ENCODE measurements at places on chromosomes 5 and 9.

DNA sequence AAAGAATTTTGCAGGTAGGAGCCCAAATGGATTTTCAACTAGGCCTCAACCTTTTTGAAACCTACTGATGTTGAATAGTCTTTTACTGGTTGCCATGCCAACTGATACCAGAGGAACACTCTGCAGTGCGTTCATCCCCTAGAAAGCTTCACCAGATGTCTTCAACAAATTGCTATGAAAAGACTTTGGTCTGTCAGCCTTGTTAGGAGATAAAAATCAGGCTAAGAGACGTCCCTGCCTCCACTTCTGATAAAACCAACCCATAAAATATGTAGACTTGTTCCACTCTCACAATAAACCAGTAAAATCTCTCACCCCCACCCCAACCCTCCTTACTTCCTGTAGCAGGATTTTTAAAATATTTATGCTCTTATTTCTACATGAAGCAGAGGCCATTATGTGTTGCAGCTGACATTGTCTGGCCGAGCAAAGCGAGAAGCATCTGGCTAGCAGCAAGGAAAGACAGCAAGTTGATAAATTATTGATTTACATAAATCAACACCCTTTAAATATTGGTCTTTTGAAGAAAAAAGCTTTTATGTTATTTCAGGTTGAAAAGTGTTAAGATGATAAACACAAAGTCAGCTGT is 428.7 kb downstream of the ISL1 start:
- DNase-seq, result no peak

GRCh38 chr5:57055731-57056130 is 103.8 kb upstream of the MIER3 start:
- no peak for DNase-seq

DNA sequence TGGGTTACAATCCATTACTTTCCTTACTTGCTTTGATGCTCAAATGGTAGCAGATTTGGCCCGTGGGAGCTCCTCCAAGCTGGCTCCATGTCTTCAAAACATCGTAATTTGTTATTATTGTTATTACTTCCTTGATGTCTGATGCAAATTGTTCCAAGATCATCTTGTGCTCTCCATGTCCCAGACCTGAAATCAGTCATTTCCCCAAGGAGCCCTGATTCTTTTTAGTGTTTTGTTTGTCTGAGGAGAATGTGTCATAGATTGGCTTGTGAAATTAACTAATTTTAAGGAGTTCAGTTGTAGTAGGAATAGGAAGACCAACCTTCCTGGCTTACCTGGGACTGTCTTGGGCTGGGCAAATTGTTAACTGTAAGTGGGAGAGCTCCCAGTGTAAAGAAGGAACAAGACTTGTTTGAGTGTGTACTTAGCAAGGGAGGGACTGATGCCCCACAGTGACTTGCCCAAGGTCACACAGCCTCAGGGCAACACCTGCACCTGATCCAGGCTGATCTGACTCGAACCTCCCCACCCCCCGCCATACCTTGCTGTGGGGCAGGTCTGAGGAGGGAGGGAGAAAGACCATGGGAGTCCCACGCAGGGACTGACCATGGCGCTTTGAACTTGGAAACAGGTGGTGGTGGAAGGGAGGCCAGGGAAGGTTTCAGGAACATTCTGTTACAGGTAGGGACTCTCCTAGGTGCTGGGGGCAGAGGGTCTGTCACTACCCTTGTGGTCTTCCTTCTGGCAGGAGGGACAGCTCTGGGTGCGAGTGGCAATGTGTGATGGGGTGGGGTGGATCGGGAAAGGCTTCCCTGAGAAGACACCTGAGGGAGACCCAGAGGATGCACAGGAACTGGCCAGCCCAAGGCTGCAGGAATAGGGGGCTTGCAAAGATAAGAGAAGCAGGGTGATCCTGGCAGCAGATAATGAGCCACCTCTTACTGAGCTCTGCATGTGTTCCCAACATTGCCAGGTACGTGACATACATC is 2.7 kb upstream of the BICD2 start:
- no peak for DNase-seq

DNA sequence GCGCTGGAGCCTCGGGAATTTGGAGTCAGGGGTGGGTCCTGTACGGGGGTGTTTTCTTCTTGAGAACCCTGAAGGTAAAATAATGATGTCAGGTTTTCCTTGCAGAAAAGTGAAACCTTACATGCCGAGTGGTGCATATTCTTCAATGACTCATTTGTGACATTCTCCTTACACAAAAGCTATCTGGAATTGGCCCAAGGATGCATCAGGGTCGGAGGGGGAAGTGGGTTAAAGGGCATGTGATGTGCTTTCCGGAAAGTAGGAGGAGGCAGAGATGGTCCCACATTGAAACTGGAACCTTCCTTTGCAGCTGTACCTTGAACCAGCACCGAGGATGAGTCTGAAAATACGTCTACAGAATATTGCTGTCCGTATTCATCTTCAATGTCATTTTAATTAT is 411.2 kb upstream of the IRX4 start:
- no peak for DNase-seq

DNA sequence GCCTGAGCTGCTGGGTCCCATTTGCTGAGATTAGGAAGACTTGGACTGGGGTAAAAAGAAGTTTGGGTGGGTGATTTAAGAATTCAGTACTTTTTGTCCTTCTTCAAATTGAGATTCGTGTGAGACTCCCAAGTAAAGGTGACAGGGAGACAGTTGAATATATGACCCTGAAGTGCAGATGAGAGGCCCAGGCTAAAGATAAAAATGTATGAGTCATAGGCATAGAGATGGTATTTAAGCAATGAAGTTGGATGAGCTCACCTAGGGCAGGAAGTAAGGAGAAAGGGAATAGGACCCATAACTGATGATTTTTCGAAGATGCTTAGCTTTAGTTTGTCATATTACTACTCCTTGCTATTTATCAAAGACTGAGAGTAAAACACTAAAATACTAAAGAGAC is 255.9 kb upstream of the ADRA1B start:
- DNase-seq, result no peak

DNA sequence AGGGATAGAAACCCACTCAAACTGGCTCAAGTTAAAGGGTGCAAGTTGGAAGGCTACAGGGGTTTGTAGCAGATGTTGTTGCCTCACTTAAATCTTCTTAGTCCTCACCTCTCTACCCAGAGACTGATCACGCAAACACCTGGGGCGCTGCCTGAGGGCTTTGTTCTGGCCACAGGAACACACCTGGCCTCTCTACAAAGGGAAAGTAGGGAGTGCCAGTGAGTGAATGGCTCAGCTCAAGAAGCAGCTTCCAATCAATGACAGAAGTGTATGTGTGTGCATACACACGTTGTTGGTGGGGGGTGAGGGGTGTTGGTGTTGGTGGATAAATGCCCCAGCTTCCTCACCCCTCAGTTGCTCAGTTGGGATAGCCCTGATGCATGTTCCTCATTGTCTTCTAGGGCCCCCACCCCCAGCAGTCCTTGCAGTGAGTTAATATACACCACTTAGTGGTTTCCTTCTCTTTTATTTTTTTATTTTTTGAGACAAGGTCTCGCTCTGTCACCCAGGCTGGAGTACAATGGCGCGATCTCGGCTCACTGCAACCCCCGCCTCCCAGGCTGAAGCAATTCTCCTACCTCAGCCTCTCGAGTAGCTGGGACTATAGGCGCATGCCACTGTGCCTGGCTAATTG is 30.6 kb upstream of the CTNNA1 start:
- DNase-seq, result no peak

- no peak for DNase-seq
These were observed 4.3 kb downstream of the FAM163B start for GRCh38 chr9:133604856-133605255.

DNA sequence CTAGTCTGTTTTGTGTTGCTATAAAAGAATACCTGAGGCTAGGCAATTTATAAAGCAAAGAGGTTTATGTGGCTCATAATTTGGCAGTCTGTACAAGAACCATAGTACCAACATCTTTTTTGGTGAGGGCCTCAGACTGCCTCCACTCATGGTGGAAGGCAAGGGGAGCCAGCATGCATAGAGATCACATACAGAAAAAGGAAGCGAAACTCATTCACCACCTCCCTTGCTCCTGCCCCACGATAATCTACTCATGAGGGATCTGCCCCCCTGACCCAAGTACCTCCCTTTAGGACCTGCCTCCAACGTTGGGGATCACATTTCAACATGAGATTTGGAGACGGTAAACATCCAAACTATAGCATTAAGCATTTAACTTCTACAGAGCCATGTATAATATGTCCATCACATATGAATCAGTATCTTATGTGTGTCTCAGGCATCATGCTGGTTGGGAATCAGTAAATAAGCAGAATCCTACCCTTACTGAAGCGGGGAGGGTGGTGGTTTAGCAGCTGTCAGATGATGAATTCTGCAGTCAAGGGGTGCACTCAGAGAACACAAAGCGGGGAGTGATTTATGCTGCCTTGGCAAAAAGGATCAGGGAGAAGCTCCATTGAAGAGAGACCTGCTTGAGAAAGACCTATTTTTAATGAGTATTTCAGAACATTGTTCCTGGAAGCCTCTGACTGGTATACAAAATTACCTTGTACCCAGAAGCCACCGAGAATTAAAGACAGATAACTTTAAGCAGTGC is 34.8 kb downstream of the HMGXB3 start:
- no peak for DNase-seq

- no peak for DNase-seq
These were observed 1012.5 kb upstream of the SEMA6A start for GRCh38 chr5:117587111-117587510.

DNA sequence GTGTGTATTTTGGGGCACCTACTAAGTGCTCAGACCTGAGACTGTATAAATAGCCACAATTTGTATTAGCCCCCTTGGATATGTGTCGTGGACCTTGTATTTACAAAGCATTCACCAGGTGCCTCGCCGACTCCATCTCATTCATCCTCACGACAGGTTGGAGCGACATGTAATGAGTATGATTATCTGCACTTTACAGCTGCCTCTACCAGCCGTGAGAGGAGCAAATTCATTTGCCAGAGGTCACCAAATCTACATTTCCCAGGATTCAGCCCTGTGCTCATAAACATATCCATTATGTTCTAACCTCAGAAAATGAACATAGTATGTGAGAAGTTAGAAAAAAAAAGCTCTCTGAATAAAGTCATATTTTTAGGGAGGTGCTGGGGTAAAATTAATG is 167.4 kb downstream of the ZDHHC21 start:
- DNase-seq, result no peak

- no peak for DNase-seq
These were observed 1.5 kb upstream of the TGFBI start for GRCh38 chr5:136027311-136027710.

DNA sequence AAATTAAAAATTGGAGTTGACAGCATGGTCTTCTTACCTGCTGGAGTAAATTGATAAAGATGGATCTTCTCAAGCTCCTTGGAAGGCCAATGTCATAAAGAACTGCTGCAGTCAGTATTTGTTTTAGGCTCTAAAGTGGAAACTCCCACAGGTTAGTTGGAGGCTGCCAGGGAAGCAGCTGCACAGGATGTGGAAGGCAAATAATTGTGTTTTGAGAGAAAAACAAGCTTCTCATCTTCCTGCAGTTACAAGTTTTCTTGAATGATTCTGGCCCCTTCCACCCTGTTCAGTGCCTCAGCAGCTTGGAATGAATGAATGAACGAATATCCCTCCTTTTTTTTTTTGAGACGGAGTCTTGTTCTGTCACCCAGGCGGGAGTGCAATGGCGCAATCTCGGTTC is 13.9 kb downstream of the MROH2B start:
- peak; percentile 49 for DNase-seq

GRCh38 chr5:1255081-1255561 is 29.9 kb downstream of the SLC6A18 start:
- no peak for DNase-seq

DNA sequence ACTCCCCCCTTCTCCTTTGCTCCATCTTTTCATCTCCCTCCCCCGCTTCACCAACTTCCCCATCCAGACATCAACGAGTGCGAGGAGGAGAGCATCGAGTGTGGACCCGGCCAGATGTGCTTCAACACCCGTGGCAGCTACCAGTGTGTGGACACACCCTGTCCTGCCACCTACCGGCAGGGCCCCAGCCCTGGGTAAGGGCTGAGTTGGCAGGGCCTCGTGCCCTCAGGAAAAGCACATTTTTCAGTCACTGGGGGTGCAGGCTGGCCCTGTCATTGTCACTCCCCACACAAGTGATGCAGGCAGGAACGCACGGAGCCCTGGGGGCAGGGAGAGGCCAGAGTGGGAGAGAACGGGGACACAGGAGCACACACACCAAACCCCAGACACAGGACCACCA is 12.4 kb upstream of the ASS1 start:
- no peak for DNase-seq

GRCh38 chr5:149646564-149646963 is 65.3 kb downstream of the ARHGEF37 start:
- DNase-seq, result peak; percentile 13

DNA sequence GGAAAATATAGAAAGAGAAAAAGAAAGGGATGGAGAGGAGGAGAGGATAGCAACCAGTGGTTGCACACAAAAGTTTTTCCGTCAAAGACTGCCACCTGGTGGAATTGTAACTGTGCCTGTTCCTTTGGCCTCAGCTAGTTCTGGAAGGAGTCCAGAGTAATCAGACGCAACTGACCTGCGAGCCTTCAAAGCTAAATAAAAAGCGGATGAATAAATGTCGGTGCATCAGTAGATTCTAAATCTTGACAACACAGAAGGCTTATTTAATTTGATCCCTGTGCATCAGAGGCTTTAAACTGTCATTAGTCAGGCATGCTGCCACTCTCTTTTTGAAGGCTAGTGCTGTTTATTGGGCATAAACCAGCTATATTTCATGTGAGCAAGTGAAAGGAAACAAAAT is 132.9 kb upstream of the ACO1 start:
- peak; percentile 62 for DNase-seq

DNA sequence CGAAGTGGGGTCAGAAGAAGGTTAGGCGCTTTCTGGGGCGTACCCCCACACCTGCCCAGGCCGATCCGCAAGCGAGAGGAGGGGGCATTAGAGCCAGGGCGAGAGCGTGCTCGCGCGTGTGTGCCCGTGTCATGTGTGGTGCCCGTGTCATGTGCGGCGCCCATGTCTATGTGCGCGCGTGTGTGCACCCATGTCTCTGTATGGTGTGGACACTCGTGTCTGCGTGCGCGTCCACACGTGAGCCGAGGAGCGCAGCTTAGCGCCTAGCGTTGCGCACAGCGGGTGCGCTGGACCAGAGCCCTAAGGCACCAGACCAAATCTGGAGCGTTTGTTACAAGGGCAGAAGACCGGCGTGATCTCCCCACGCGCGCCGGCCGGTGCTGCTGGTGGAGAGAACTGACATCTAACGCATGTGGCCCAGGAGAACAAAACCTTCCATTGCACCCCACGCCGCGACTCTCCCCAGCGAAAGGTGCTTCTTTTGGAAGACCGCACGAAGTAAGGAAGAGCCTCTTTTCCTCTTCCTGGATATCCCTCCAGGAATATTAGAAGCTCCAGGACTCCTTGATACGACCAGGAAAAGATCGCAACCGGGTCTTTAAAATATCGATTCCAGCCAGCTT is 644 bp downstream of the NIM1K start:
- peak; percentile 29 for DNase-seq
